ENCODE measurements at places on chromosomes 12 and 14. TPM values are rescaled to one million over a fixed set of nuclear protein-coding genes. Genes with fewer than 3 reads are reported as not detected.

DNA sequence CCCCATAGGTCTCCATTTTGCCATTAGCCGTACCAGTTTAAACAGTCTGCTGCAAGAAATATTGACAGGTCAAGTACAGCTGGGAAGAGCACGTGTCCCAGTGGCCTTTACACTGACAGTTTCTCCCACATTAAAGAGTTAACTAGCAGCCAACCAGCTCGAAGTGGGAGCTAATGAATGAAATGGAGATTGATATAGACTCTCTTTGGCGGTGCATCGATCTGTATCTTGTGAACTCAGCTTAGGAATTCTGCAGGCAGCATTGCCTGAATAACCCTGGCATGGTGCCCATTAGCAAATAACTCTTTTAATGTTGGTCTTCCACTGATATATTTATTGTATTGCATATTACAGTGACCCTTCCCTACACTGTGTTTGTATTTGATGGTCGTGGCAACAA lies 319.4 kb downstream of the EGLN3 start:
- no peak for DNase-seq

DNA sequence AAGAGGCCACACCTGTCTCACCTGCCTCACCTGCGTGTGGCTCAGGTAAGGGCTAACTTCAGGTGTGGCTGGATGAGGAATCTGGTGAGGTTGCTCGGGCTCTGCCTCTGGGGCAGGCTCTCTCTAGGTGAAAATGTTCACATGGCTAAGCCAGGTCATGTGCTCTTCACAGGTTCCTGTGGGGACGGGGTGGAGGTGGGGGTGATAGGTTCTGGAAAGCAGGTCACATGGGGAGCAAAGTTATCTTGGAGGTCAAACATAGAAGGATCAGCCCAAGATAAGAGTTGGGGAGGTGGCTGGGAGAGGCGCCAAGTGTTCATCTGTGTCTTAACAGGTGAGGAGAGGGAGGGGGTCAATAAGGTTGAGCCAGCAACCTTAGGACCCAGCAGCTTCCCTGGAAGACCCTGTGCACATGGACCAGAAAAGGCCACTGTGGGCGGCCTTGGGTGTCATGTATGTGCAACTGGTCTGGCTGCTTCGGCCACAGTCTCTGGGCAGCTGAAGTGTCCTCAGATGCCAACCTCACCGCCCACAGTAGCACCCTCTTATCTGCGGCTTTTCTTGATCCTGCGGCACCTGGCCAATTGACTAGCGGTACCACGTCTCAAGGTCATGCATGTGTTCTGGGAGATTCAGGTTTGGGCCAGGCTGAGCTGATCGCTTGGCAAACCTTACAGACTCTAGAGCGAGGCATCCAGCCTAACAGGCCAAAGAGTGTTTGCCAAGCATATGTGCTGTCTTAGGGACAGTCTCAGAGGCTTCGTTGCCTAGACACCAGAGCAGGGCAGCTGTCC lies 60.5 kb downstream of the CACNA1C start:
- DNase-seq, result no peak

DNA sequence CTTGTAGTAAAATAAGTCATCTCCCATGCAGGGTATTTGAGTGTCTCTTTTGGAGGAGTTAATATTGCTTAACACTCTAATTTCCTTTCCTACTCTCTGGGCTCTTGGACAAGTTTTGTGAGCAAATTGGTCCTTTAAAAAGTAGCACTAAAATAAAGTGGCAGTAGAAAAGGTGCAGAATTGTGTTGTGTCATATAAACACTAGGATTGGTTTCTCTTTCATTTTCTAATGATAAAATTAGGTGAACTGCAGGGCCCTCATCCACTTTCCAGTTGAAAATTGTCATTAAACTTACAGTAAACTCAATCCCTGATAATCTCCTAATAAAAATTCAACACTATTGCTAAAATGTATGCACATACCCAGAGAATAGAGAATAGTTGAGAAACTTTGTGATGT lies 42.6 kb upstream of the REP15 start:
- DNase-seq, result no peak

DNA sequence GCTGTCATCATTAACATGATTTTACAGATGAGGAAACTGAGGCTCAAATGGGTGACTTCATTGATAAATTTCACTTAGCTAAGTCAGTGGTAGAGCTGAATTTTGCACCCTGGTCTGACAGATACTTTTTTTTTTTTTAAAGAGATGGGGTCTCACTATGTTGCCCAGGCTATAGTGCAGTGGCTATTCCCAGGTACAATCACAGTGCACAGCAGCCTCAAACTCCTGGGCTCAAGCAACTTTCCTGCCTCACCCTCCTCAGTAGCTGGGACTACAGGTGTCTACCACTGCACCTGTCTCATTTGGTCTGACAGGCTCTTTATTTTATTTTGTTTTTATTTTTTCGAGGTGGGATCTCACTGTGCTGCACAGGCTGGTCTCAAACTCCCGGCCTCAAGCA lies 24.2 kb upstream of the CORO1C start:
- DNase-seq, result no peak

Gene ACVRL1
- not detected for total RNA-seq
